Spinal cord (tissue), 10 donors: ENCODE measurements at places on chromosomes 16 and 17. TPM values are rescaled to one million over a fixed set of nuclear protein-coding genes. Genes with fewer than 3 reads are reported as not detected.

The ZNF768 gene
- polyA plus RNA-seq: 54.3 TPM

The SLFN12 gene
- 3.5 TPM for polyA plus RNA-seq

The OR4D2 gene
- polyA plus RNA-seq: not detected

The PDILT gene
- polyA plus RNA-seq: not detected

The MTHFSD gene
- 20.5 TPM for polyA plus RNA-seq

The CFAP97D1 gene
- 0.16 TPM for polyA plus RNA-seq
